ENCODE measurements at places on chromosomes 1 and 21. TPM values are rescaled to one million over a fixed set of nuclear protein-coding genes. Genes with fewer than 3 reads are reported as not detected.

- DNase-seq, result no peak
- H3K4me3 ChIP-seq, result no peak overlapping the region
- H3K36me3 ChIP-seq, result no peaks in the 10 kb centered on the region
- H3K27ac ChIP-seq, result no peak overlapping the region
- peaks cover 3% of the 10 kb centered on the region for H3K4me1 ChIP-seq
Measured at GRCh38 chr1:201461645-201462441, 7.1 kb downstream of the PHLDA3 start.

ESPN gene
- 12.7 TPM for total RNA-seq

GRCh38 chr1:55059302-55060132 is 20.2 kb downstream of the PCSK9 start:
- peaks cover 63% of the 10 kb centered on the region for H3K36me3 ChIP-seq
- DNase-seq, result no peak
- peak overlapping the region; percentile 59 for H3K27ac ChIP-seq
- no peak overlapping the region for H3K4me3 ChIP-seq
- H3K27me3 ChIP-seq, result no peaks in the 10 kb centered on the region
- no peaks in the 10 kb centered on the region for H3K4me1 ChIP-seq

- H3K27ac ChIP-seq, result no peak overlapping the region
- no peak for DNase-seq
- H3K27me3 ChIP-seq, result no peaks in the 10 kb centered on the region
Measured at GRCh38 chr1:100597061-100597741, 59.3 kb downstream of the GPR88 start.

- no peak for DNase-seq
- H3K4me1 ChIP-seq, result no peaks in the 10 kb centered on the region
- no peak overlapping the region for H3K4me3 ChIP-seq
- H3K27me3 ChIP-seq, result no peaks in the 10 kb centered on the region
- H3K36me3 ChIP-seq, result peaks cover 6% of the 10 kb centered on the region
Measured at GRCh38 chr1:185578293-185578692, 155.9 kb upstream of the HMCN1 start.

GRCh38 chr1:227739636-227740035 is 4.4 kb downstream of the SNAP47 start:
- H3K4me1 ChIP-seq, result no peaks in the 10 kb centered on the region
- no peak for DNase-seq
- H3K36me3 ChIP-seq, result no peaks in the 10 kb centered on the region
- no peak overlapping the region for H3K27ac ChIP-seq

DNA sequence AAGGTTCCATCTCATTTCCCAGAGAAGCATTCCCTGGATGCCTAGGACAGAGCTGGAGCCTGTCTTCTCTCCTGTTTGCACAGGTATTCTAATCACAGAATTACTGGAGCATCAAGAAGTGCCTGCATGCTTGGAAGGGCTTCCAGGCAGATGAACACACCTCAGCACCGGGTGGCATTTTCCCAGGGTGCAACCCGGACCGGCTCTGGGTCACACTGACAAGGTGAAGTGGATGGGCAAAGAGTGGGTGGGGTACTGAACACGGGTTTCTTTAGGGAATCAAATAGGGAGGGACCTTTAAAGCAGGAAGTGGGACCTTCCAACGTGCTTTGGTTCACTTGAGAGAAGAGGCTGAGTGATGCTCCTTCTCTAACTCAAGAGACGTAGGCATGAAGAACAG is 7.1 kb upstream of the PEF1 start:
- H3K4me3 ChIP-seq, result no peak overlapping the region
- no peak overlapping the region for H3K27ac ChIP-seq
- no peaks in the 10 kb centered on the region for H3K36me3 ChIP-seq
- DNase-seq, result no peak
- H3K27me3 ChIP-seq, result no peaks in the 10 kb centered on the region

- H3K27ac ChIP-seq, result no peak overlapping the region
- no peak for DNase-seq
- no peaks in the 10 kb centered on the region for H3K4me1 ChIP-seq
- no peak overlapping the region for H3K4me3 ChIP-seq
- no peaks in the 10 kb centered on the region for H3K36me3 ChIP-seq
- H3K27me3 ChIP-seq, result no peaks in the 10 kb centered on the region
Measured at GRCh38 chr1:30461640-30462039, 261.7 kb downstream of the MATN1 start.

DNA sequence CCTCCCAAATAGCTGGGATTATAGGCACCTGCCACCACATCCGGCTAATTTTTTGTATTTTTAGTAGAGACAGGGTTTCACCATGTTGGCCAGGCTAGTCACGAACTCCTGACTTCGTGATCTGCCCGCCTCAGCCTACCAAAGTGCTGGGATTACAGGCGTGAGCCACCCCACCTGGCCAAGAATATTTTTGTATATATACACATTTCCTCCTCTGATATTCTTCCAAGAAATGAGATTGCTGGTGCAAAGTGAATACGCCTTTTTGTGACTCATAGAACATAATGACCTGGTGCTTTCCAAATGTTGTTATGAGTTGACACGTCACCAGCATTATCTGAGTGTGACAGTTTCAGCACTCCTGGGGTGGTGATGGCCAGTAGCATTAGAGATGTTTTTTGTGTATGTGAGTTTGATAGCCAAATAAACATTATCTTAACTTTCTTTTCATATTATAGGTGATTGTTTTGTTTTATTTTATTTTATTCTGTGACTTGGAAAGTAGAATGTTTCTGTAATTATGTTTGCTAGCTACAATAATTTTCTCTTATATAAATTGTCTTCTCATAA is 54.9 kb downstream of the KCNK1 start:
- no peak overlapping the region for H3K27ac ChIP-seq
- no peaks in the 10 kb centered on the region for H3K27me3 ChIP-seq
- no peak overlapping the region for H3K4me3 ChIP-seq
- H3K36me3 ChIP-seq, result peaks cover 7% of the 10 kb centered on the region

SLC35E2B gene
- 63.0 TPM for total RNA-seq

GPR137B gene
- total RNA-seq, result 14.3 TPM

DNA sequence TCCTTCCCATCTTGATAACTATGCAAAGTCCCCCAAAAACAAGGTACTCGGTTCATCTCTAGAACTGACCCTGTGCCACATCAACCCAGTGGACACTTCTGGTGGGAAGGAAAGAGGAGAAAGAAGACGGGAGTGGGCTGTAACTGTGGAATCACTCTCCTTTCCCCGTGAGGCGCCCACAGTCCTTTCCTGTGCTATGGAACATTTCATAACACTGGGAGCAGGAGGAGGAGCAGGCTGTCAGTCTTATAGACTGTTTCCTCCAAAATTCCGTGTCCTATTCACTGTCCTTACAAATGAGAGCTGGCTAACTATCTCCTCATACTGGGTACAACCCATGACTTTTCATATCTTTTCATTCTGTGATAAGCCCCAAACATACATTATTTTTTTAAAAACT is 40.7 kb downstream of the PLEKHA6 start:
- no peaks in the 10 kb centered on the region for H3K27me3 ChIP-seq
- peaks cover 2% of the 10 kb centered on the region for H3K4me1 ChIP-seq
- H3K36me3 ChIP-seq, result no peaks in the 10 kb centered on the region
- no peak overlapping the region for H3K27ac ChIP-seq
- DNase-seq, result no peak
- no peak overlapping the region for H3K4me3 ChIP-seq

DNA sequence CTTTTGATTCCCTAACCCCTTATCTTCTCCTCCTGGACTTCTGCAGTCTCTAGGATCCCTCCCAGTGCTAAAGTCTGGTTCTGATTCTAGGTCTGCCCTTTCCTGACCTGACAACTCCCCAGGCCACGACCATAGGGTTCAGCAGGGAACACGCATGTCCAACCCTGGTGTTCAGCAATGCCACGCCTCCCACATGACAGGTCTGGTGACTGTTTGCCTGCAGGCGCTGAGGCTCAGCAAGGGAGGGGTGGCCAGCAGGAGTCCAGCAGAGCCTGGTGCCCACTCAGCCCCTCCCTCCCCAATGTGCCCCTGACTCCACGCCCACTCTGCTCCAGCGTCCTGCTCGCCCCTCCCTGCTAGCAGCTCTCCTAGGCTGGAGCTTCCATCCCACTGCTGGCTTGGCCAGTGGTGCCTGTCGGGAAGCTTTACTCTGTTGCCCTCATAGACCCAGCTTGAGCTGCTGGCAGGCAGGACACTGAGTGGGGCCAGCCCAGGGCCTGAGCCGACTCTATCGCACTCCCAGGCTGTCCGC is 17.3 kb downstream of the SLC9A1 start:
- 0 out of 2 replicates have a peak, but pooled peaks cover 5% of the 10 kb centered on the region for H3K36me3 ChIP-seq
- no peaks in the 10 kb centered on the region for H3K27me3 ChIP-seq
- DNase-seq, result no peak

MX2 gene
- total RNA-seq, result 9.2 TPM

S100B gene
- 1.5 TPM for total RNA-seq

DNA sequence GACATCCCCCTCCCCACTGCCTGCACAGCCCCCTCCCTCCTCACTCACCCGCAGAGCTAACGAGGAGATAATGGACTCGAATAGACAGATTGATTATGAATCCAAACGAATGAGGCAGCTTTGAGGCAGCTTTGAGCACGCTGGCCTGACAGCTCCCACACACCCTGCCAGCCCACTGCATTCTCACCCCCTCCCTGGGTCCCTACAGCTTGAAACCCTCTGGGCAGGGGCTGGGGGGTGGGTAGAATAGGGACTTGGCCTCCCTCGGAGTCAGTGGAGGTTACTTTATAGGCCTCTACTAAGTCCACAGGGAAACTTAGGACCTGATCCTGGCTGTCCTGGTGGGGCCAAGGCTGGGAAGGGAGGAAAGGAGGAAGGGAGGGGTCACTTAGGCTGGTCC is 1.9 kb downstream of the NTRK1 start:
- H3K4me3 ChIP-seq, result no peak overlapping the region
- peaks cover 21% of the 10 kb centered on the region for H3K4me1 ChIP-seq
- DNase-seq, result no peak

GBP4 gene
- 0.03 TPM for total RNA-seq

- no peak overlapping the region for H3K27ac ChIP-seq
- no peaks in the 10 kb centered on the region for H3K4me1 ChIP-seq
- no peak overlapping the region for H3K4me3 ChIP-seq
- no peaks in the 10 kb centered on the region for H3K27me3 ChIP-seq
Measured at GRCh38 chr1:108154314-108154713, 45.8 kb downstream of the SLC25A24 start.

- no peaks in the 10 kb centered on the region for H3K27me3 ChIP-seq
- no peaks in the 10 kb centered on the region for H3K36me3 ChIP-seq
- DNase-seq, result no peak
- H3K27ac ChIP-seq, result no peak overlapping the region
- no peaks in the 10 kb centered on the region for H3K4me1 ChIP-seq
Measured at GRCh38 chr1:84365225-84366221, 32.8 kb upstream of the DNASE2B start.

OR10R2 gene
- total RNA-seq, result not detected

CELSR2 gene
- total RNA-seq, result 30.4 TPM

DNA sequence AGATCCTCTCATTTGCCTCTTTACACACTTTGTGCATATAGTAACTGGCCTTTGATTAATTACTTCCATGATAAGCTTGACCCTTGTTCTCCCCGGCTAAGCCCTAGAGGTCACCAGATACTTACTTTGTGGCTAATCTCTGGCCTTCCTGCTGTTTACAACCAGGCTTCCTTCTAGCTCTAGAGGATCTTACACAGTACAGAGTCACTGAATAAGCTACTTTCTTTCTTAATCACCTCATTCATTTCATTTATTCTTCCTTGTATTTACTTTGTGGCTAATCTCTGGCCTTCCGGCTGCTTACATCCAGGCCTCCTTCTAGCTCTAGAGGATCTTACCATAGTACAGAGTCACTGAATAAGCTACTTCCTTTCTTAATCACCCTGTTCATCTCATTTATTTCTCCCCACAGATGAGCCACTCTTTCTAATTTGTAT is 144.3 kb upstream of the C1orf21 start:
- H3K4me3 ChIP-seq, result no peak overlapping the region
- no peaks in the 10 kb centered on the region for H3K36me3 ChIP-seq
- no peaks in the 10 kb centered on the region for H3K27me3 ChIP-seq
- peak; percentile 50 for DNase-seq
- no peak overlapping the region for H3K27ac ChIP-seq

GRCh38 chr1:237684236-237684635 is 206.5 kb downstream of the ZP4 start:
- H3K27ac ChIP-seq, result no peak overlapping the region
- no peak overlapping the region for H3K4me3 ChIP-seq
- DNase-seq, result no peak
- H3K27me3 ChIP-seq, result no peaks in the 10 kb centered on the region
- peaks cover 15% of the 10 kb centered on the region for H3K4me1 ChIP-seq

DNA sequence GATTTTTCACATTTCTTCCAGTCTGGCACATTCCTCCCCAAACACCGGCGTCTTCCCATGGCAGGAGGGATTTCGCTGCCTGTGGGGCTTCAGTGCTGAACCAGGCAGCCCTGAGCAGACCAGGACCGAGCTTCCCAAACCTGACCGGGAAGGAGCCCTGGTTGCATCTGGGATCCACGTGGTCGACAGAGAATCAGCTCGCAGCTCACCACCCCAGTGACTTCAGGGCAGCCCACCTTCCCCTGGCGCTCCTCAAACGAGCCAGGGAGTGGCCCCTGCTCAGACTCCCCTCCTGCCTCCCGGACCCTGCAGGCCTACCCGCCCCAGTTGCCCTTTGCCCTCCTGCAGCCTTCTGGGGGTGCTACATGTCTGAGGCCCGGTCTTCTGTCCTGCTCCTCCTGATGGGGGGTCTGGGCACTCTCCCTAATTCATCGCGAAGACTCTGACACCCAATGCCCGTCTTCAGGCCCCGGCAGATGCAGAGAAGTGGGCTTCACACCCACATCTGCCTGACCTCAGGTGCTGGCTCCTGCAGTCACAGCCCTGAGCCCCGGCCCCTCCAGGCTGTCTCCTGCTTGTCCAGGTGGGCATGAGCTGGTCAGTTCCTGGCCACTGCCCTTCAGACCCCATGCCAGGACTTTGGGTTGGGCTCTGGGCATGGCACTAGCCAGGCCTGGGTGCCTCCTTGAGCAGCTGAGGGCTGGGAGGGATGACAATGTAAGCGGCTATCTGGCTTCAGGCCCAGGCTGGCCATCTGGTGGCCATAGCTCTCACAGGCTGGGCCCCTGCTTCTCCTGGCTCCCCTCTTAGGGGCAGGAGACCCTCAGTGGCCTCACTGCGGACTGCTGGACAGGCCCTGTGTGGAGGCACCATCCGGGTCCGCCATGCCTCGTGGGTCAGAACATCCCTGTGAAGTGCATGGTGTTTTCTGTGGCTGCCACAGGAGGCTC is 26.1 kb upstream of the PRSS38 start:
- peaks cover 38% of the 10 kb centered on the region for H3K27me3 ChIP-seq
- H3K36me3 ChIP-seq, result no peaks in the 10 kb centered on the region
- H3K4me1 ChIP-seq, result peaks cover 15% of the 10 kb centered on the region
- H3K4me3 ChIP-seq, result peak overlapping the region; percentile 74
- peak; percentile 51 for DNase-seq

GRCh38 chr1:154767315-154768240 is 102.5 kb downstream of the KCNN3 start:
- no peaks in the 10 kb centered on the region for H3K36me3 ChIP-seq
- no peak overlapping the region for H3K27ac ChIP-seq
- no peak for DNase-seq
- H3K4me1 ChIP-seq, result no peaks in the 10 kb centered on the region
- H3K4me3 ChIP-seq, result no peak overlapping the region
- H3K27me3 ChIP-seq, result no peaks in the 10 kb centered on the region

TAS1R1 gene
- not detected for total RNA-seq

GRCh38 chr1:205940710-205941109 is 2.5 kb downstream of the SLC26A9 start:
- no peaks in the 10 kb centered on the region for H3K36me3 ChIP-seq
- no peaks in the 10 kb centered on the region for H3K27me3 ChIP-seq
- H3K4me3 ChIP-seq, result no peak overlapping the region
- no peak for DNase-seq
- H3K27ac ChIP-seq, result no peak overlapping the region
